ENCODE measurements at places on chromosomes 6 and 20.

DNA sequence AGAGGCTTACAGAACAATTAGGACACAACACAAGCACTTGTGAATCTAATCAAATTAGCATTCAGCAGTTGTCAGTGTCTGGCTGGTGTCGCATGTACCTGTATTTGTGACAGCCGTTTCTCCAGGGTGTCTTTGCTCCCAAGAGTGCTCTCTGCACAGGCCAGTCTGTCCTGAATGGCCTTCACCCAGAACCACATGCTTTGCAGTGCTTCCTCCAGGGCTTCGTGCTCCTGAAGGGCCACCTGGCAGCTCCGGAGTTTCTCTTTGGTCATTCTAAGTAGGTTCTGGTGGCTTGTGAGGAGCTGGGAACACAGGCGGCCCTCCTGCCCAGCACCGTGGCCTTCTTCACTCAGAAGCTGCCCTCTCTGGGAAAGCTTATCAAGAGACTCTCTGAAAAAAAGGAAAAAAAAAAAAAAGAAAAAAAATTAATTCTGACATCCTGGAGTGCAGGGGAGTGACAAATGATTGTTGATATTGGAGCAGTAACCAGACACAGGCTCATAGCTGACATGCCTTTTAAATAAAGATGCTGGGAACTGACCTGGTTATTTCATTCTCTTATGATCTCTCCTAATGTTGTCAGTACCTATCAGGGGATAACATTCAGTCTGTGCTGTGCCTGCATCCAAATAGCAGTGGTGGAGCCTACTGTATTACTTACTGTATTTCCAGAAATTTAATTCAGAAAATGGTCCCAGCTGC, 245.8 kb downstream of the SYNE1 start:
- DNase-seq: no peak

GRCh38 chr6:113755449-113756289, 101.5 kb upstream of the MARCKS start:
- no peak for DNase-seq

DNA sequence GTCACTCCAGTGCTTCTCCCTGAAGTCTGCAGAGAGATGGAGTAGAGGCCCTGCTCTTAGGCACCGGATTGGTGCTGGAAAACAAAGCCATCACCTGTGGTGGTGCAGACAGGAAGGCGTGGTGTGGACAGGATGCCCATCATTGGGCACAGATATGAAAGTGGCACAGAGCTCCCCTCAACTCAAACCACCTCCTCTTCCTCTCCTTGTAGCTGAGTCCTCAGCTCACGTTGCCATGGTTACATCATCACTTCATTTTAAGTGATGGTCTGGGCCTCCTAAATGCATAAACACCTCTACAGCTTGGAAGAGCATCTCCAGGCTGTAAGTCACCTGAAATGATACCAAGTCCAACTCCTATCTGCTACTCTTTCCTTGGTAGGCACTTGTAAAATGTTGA, 8.0 kb upstream of the RTF2 start:
- no peak for DNase-seq

DNA sequence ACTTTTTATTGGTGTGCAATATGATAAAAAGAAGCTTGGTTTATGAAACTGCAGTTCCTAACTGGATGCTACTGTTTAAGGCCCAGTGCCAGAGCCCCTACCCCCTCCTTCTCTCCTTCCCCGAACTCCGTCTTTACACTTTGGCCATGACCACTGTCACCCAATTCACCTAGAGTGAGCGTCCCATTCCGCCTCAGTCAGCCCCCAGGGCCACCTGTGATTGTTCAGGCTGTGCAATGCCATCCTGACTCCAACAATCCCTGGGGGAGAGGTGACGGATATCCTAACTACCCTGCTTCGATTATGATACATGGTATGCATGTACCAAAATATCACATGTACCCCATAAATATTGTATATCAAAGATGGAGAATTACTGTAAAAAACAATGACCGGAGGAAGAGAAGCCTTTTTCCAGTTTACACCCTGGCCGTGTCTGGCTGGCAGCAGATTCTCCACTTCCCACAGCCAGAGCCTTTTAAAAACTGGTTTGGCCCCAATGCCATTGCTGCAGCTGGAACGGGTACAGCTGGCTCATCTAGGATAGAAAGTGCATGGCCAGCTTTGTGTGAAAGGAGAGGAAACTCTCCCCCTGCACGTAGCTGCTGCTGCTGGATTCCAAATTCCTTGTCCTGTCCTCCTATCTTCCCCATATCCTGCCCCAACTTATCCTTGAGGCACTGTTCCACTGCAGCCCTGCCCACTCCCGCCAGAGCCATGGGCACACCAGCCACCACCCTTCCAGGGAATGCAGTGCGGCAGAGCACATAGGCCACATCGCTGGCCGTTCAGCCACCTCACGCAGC, 99.7 kb downstream of the JPH2 start:
- no peak for DNase-seq

DNA sequence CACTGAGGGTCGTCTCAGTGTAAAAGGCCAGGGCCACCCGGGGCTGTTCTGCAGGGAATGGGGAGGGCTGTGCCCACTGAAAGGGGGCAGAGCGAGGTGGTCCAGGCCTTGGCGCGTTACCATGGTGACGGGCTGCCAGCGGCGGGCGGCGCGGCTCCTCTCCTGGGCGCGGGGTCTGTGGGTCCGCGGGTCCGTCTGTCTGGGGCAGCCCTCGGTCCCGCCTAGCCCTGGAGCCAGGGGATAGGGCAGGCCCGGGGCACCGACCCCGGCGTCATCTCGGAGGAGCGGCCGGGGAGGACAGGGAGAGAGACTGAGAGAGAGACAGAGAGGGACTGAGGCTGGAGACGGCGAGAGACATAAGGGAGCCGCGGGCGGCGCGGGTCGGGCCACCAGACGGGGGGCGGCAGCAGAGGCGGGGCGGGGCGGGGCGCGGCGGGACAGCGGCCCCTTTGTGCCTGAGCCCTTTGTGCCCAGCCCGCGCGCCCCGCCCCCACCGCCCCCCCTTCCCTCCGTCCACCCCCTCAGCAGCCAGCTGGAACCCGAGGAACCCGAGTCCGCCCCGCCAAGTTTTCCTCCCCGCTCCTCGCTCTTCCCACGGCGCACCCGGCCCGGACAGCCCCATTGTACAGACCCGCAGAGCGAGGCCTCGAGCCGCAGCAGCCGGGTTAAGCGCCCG, at the start of gene KIAA1755:
Gene KIAA1755, minus strand, starts transcription at position 358 of the 676 bp plus-strand sequence. Its CDS starts 235 bp downstream, at position 123.
- no peak for DNase-seq

- no peak for DNase-seq
Measured at GRCh38 chr6:80594461-80594860, 488.0 kb downstream of the BCKDHB start.

GRCh38 chr6:31740397-31741223, 805 bp downstream of the MSH5 start:
- no peak for DNase-seq

GRCh38 chr6:96059586-96059985, 43.8 kb downstream of the FUT9 start:
- DNase-seq: no peak

DNA sequence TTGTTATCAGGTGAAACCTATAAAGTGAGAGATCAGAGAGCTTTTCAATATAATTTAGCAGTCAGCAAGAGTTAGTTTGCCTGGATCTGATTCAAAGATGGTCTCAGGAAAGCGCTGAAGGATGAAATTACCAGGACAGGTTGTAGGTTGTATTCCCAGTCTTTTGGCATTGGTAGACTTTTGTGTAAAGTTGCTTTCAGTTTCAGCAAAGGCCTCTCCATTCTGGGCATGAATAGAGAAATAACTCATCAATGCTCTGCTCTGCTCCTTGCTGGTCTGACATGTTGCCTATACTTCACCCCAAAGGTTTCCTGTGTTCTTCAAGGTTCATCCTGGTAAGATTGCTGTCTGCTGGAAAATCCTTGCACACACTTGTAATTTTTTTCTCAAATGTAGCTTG, 714.8 kb downstream of the EPM2A start:
- no peak for DNase-seq

- no peak for DNase-seq
Measured at GRCh38 chr20:57647006-57647932, 27.0 kb upstream of the ZBP1 start.

- no peak for DNase-seq
Measured at GRCh38 chr6:3900744-3901336, 51.7 kb downstream of the FAM50B start.

DNA sequence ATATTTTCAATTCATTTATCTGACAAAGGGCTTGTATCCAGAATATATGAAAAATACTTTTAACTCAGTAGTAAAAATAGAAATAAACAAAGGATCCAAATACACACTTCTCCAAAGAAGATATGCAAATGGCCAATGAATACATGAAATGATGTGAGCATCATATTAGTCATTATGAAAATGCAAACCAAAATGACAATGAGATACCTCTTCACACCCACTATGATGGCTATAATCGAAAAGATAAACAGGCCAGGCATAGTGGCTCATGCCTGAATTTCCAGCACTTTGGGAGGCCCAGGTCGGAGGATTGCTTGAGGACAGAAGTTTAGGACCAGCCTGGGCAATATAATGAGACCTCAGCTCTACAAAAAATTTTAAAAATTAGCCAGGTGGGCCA, 33.8 kb upstream of the SMAP1 start:
- no peak for DNase-seq

DNA sequence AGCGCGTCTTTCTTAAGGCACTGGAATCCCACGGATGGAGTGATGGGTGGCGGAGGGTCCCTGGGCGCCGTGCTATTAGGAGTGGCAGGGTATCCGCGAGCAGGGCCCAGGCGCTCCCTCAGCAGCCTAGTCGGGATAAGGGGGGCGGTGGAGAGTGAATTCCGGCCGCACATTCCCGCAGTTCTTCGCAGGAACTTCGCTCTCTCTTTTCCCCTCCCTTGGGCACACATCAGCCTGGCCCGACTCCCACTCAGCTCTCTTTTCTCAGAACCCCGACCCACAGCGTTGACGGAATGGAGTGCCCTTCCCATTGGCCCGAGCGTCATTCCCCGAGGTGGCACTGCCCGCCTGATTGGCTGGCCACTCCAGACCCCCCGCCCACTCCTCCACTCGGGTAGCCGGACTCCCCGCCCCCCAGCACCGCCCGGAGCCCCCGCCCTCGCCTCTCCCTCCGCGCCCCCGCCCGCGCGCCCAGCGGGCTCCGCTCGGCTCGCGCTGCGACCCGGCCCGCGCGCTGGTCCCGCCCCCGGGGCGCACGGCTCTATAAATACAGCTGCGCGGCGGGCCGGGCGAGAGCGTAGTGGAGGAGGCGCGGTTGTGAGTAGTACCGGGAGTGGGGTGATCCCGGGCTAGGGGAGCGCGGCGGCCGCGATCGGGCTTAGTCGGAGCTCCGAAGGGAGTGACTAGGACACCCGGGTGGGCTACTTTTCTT, at the start of gene ID4:
Gene ID4, plus strand, starts transcription at position 572 of the 712 bp plus-strand sequence. CDS start 385 bp downstream, outside the sequence.
- DNase-seq: no peak

DNA sequence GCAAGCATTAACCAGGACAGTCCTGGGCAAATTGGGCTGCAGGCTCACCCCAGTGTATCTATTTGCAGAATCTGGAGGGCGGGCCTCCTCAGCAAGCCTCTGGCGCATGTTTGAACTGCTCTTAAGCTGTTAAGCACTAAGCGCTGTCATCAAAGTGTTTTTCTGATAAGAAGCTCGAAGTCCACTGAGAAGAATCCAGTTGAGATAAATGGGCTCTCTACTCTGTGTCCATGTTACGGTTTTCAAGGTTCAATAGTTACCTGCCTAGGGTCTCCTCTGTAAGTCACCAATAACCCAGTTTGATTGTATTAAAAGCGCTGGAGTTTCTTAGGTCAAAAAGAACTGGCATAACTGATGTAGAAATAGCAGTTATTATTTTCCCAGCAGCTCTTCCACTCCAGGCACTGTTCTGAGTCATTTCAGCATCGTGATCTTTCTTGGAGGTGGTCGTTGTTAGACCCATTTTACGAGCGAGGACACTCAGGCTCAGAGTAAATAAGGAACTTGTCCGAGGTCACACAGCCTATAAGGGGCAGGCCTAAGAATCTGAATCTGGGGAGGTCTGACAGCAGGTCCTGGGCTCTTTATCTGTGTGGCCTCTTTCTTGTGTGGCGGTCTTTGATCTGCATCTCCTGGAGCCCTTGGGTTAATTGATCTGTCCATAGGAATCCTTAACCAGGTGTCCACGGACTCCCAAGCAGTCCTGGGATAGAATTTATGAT, 207.4 kb upstream of the ZNF217 start:
- no peak for DNase-seq

GRCh38 chr6:161481786-161482516, 208.1 kb upstream of the AGPAT4 start:
- DNase-seq: no peak

GRCh38 chr6:77037439-77037838, 425.9 kb downstream of the HTR1B start:
- DNase-seq: no peak

GRCh38 chr20:44772636-44773035, 27.0 kb downstream of the KCNK15 start:
- no peak for DNase-seq

Measured in stimulated activated CD4-positive, alpha-beta T cell treated with anti-CD3 and anti-CD28 coated beads, Interleukin-2, amount 100 ng/mL, for 4 hours (primary cell).